Tibial nerve (tissue), 4 donors: ENCODE measurements at places on chromosomes 1 and 21.

DNA sequence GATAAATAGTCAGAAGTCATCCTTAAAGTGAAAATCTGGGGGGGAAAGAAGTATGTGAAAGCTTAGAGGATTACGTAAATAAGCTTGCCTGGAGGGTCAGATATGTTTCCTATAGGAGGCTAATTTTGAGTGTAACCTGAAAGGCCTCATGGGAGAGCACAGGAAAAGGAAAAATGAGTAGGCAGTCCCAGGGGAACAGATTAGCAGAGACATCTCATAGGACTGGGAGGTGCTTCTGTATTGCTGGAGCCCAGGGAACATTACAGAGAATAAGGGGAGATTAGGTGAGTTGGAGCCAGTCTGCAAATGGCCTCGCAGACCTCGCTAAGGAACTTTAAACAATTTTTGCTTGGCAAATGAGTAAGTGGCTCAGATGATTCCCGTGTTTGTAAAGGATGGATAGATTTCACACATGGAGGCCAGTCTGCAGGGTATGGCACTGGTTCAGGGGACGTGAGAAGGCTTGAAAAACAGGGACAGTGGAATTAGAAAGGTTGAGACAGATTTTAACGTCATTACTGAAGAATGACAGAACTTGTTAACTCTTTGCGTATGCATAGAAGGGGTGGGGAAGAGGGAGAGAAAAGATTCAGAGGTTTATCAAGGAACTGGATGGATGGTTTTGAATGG, 149.1 kb downstream of the GREM2 start:
- no peak for DNase-seq

DNA sequence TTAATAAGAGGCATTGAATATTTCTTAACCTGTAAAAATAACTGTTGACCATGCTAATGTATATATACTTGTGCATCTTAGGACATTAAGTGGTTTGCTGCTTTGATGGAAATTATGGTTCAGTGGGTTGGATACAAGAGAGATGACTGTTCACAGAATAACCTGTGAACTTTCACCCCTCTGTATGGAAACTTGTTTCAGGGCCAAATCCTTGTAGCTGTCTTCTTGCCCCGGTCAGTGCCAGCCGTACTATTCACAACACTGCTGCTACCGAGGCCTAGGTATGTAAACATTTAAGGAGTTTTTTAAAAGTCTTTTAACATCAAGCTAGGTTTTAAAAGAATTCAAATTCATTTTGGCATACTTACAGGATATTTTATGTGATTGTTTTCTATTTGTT, 16.1 kb downstream of the DONSON start:
- no peak for DNase-seq

DNA sequence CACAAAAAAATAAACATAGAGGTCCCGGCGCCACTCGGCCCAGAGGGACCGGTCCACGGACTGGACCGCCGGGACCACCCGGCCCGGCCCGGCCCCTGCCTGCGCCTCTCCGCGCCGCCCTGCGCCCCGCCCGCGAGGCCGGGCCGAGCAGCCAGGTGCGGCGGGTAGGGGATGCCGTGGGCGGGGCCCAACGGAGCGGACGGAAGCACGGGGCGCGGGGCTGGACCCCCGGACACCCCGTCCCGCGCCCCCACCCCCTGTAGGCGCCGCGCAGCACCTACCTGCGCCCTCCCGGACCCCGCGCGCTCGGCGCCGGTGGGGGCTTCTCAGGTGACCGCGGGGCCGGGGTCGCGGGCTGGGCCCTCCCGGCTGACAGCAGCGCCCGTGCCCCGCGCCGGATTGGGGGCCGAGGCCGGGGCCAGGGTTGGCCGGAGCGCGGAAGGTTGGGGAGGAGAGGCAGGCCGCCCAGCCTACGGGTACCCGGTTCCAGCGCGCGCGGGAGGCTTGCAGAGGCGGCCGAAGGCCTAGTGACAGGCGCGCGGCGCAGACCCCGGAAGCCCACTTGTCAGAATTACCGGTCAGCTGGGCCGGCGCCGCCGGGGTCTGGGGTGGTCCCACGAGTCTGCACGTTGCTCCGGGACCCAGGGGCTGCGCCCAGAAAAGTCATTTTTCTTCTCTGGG, 351.9 kb upstream of the CAMK1G start:
- DNase-seq: no peak

DNA sequence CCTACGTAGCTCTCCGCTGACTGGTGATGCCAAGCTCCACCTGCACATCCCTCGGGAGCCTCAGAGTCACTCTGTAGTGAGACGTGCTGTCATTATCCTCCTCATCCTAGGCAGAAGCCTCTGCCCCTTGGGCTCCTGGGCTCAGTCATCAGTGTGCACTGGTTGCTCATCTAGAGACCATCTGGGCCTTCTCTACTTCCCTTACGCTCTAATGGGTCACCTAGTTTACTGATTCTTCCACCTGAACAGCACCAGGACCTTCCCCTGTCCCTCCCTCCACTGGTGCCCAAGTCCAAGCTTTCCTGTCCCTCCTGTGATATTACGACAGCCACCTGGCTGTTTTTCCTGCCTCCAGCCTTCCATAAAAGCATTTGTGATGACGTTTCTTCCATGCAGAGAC, 136.1 kb upstream of the ERRFI1 start:
- DNase-seq: no peak

- DNase-seq: no peak
Observed at GRCh38 chr1:94329986-94330385, 88.2 kb upstream of the ABCD3 start.

DNA sequence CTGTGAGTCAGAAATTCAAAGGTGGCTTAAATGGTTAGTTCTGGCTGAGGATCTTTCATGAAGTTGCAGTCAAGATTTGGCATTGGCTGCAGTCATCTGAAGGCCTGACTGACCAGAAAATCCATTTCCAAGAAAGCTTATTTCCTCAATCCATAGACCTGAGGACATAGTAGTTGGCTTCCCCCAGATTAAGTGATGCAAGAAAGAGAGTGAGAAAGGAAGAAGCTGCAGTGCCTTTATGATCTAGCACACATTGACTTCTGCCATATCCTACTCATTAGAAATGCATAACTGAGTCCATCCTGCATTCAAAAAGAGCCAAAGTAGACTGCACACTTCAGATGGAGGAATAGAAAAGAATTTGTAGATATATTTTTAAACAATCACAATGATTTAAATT, 222.6 kb downstream of the COL24A1 start:
- peak; percentile 10 for DNase-seq

DNA sequence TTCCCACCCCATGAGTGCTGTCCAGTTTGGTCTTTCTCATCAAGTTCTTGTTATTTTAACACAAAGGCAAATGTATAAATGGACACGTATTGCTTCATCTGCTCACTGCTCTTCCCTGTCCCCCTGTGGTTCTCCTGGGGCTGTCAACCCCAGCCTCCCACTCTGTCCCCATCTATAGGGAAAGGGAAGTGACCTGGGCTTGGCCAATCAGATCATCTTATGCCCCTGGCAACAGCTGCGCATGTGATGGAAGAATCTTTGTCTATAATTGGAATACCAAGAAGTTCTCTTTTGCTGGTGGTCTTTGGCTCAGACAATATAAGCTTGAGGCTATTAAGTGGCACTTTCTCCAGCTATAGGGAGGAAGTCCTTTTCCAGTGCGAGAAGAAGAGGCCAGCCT, 4.7 kb upstream of the CCSAP start:
- no peak for DNase-seq

DNA sequence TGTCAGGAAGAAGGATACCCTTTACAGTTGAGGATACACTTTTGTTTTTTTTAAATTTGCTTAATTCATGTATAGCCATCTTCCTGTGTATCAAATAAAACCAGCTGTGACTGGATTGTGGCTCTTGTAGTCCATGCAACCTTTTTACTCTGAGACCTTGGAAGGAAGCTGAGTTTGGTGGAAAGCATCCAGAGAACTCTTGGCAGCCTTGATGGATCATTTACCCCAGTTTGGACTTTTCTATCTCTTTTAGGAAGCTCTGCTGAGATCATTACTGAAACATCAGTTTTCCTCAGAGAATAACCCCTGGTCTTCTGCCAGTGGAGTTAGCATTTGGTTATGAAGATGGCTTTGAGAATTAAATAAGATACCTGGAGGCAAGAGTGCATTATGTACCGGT, 21.2 kb upstream of the APOBEC4 start:
- DNase-seq: peak; percentile 73

DNA sequence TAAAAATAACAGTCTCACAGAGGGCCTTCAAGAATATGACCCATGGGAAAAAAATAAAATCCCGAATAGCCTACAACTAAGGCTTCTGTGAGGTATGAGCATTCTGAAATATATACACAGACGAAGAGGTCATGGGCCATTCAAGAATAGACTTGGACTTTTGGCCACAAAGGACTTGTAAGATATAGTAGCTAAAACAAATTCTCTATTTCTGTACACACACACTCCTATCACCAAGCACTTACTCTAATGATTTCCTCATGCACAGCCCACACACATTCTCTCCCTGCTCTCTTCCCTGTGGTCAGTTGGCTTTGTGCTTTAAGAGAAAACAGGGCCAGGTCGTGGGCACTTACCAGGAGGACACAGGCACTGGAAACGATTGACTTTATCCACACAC, 69.7 kb upstream of the ADAM30 start:
- DNase-seq: no peak

GRCh38 chr21:28543975-28544374, 448.7 kb downstream of the LTN1 start:
- no peak for DNase-seq

DNA sequence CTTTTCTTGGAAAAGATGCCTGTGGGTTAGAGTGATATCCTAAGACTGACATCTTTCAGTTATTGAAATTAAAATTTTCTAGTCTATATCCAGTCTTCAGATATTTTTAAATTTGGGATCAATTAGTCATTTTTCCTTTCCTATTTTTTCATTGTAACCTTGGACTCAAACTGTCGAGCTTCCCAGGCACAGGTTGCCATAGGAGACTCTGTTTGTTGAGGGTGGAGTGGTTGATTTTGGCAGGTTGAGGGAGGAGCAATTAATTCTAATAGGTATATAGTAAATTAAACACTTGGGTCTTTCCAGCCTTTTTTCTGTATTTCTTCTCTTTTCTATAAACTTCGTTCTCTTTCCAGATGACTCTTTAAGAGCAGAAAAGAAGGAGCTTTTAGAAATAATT, 326.8 kb downstream of the ASTN1 start:
- no peak for DNase-seq

- DNase-seq: no peak
Observed at GRCh38 chr1:158391099-158391498, 8.2 kb downstream of the OR10T2 start.

GRCh38 chr1:227913396-227913763, 34.4 kb downstream of the WNT9A start:
- DNase-seq: no peak

DNA sequence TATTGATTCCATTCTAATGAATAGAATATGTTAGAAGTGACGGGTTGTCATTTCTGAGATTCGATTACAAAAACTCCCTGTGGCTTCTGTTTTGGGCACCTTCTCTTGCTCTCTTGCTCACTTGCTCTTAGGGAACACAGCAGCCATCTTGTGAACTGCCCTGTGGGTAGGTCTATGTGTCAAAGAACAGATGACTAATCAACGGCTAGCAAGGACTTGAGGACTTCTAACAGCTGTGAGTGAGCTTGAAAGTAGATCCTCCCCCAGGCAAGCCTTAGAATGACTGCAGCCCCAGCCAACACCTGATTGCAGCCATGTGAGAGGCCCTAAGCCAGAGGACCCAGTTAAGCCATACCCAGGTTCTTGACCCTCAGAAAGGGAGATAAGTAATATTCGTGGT, 49.3 kb downstream of the AZIN2 start:
- DNase-seq: no peak

GRCh38 chr21:33732038-33732437, 89.7 kb downstream of the ITSN1 start:
- no peak for DNase-seq

GRCh38 chr1:185349556-185349955, 32.5 kb upstream of the IVNS1ABP start:
- DNase-seq: no peak

- no peak for DNase-seq
Observed at GRCh38 chr1:182667848-182668505, 16.4 kb downstream of the RGS8 start.

DNA sequence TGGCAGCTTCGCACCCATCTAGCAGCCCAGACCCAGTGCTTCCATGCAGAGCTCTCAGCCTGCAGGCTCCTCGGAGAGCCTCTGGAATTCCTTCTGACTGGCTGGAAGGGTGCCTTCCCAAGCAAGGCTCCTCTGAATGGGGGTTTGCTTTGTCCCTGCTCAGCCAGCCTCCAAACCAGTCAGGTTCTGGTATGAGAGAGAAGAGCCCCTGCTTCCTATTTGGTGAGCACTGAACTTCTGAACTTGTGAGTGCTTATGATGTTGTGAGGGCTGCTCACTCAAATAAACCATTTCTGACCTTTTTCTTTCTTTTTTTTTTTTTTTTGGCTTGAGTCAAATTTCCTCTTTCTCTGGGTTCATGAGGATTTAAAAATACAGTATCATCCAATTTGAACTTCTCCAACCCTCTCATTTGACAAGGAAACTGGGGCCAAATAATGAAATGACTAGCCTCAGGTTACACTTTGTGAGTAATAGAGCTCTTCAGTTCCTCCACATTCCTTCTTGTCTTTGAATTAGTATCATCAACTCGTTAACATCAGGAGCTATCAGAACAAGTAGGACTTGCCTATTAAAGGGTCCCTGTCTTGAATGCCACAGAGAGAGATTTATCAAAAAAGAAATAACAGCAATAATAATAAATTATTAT, 39.6 kb downstream of the GFI1 start:
- no peak for DNase-seq

GRCh38 chr1:209646558-209646957, 5.7 kb downstream of the LAMB3 start:
- DNase-seq: no peak

- DNase-seq: no peak
Observed at GRCh38 chr1:25804964-25805862, 5.2 kb downstream of the SELENON start.

DNA sequence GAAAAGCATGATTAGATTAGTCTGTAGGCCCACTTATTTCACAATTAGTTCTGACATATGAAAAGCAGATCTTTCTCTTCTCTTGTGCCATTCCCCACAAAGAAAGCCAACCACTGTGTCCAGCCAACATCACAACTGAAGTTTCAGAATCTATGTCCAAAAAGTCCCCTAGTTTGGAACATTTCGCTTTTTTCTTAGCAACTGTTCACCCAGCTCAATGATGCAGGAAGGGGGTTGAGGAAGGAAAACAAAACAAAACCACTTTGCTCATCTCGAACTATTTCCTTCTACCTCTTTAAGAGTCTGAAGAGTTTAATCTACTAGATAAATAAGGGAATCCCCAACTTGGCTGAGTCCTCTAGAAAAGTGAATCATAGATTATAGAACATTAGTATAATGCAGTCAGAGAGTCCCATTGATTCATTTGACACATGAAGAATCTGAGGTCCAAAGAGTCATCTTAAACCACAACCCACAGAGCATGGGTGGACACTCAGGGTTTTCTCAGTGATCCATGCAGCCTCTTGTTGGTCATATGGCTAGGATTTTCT, 159.3 kb upstream of the SGIP1 start:
- DNase-seq: no peak
